ENCODE measurements at places on chromosomes 1 and 21. TPM values are rescaled to one million over a fixed set of nuclear protein-coding genes. Genes with fewer than 3 reads are reported as not detected.

- DNase-seq: no peak
These were observed 235.2 kb upstream of the RAB4A start for GRCh38 chr1:229035748-229036082.

- DNase-seq: peak; percentile 66
These were observed 47.1 kb upstream of the PODN start for GRCh38 chr1:53014791-53015507.

- DNase-seq: no peak
These were observed 47.1 kb downstream of the COL6A1 start for GRCh38 chr21:46028573-46029091.

DNA sequence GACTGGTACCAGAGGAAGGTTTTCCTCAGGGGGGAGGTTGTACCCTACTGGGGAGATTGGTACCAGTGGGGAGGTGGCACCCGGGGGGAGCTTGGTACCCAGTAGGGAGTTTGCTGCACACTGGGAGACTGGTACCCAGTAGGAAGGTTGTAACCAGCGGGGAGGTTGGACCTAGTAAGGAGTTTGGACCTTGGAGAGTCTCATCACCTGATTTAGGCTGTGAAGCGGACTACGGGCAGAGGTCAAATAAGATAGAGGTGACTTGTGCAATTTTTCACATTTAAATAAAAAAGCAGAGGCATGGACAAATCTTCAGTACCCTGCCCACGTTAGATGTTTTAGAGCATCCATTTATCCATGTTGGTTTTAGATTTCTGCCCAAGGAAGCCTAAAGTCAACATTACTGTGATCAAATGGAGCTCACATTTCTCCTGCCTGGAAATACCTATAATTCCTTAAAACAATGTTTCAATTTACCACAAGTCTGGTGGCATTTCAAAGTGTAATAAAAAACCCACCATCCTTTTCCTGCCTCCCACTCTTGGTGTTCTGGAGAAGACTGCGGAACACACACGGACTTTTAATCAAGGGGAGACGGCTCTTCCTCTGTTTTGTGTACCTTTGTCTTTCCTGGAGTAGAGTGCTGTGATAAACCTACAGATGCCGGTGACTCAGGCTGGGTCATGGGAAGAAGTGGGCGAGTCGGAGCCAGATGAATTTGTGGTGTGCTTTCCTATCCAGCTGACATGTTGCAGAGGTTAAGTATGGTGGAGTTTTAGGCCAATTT lies 36.2 kb upstream of the MRPS6 start:
- DNase-seq: no peak

DNA sequence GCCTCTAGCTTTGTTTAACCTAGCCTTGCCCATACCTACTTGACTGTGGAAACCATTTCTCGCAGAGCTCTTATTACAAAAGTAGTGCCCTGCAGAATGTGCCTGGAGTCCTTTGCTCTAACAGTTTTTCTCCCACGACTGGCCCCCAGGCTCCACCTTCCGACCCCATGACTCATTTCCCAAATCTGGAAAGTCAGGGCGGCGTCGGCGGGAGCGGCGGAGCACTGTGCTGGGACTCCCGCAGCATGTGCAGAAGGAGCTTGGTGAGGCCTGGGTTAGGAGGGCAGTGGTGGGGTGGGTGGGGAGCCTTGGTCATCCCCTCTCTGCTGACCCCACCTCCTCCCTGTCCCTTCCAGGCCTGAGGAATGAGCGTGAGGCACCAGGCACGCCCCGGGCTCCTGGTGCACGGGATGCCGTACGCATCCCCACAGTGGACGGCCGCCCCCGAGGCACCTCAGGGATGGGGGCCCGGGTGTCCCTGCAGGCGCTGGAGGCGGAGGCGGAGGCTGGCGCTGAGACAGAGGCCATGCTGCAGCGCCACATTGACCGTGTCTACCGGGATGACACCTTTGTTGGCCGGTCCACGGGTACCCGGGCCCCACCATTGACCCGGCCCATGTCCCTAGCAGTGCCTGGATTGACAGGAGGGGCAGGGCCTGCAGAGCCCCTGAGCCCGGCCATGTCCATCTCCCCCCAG lies 47.5 kb downstream of the YARS1 start:
- DNase-seq: no peak

DNA sequence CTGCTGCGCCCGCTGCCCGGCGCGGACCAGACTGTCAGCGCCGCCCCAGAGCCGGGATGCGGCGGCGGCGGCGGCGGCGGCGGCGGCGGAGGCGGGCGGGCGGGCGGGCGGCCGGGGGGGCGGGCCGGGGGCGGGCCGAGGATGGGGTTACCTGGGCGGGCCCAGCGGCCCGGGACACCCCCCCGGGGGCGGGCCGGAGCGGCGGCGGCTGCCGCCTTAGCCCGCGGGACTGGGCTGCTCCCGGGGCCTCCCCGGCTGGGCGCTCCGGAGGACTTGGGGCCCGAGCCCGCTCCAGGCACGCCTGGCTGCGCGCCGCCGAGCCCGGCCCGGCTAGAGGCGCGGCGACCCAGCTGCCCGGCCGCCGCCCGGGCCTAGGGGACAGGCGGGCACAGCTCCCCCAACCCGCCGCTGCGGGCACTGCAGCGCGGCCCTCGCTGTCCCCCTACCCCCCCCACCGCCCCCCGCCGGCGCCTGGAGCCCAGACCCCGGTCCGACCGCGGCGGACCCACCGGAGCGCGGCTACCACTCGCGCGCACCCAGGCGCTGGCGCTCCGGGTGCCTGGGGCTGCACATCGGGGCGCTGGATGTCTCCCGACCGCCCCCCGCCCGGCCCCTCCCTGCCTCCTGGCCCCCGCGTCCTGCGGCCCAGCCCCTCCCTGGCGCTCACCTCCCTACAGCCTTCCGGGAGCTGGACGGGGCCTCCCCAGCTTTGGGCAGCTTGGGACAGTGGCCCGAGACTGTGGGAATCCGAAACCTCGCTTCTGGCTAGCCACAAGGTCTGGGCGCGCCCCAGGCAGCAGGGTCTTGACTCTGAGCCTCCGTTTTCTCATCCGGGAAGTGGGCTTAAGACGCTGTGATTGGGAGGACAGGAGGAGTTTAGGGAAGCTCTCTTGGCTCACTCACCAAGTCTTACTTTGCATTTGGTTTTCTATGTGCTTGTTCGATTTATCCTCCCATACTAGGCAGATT lies at the start of gene WNT4:
Gene WNT4, minus strand, starts transcription at position 33 of the 969 bp plus-strand sequence. CDS start 175 bp downstream, outside the sequence.
- DNase-seq: no peak

RGS2 gene
- polyA plus RNA-seq: 86.3 TPM
